Renal cortex interstitium (tissue), 15 donors: ENCODE measurements at places on chromosomes 2 and 18. TPM values are rescaled to one million over a fixed set of nuclear protein-coding genes. Genes with fewer than 3 reads are reported as not detected.
A peak's percentile ranks its signal among the peaks of the same experiment; 100 is the strongest.

Gene EN1
- not detected for polyA plus RNA-seq

Gene TSPYL6
- not detected for polyA plus RNA-seq

Gene INHA
- 1.3 TPM for polyA plus RNA-seq

Gene GREB1L
- polyA plus RNA-seq, result 2.4 TPM

Gene TRPM8
- polyA plus RNA-seq, result not detected

Gene SERPINB4
- polyA plus RNA-seq, result not detected

Gene BMP10
- not detected for polyA plus RNA-seq

DNA sequence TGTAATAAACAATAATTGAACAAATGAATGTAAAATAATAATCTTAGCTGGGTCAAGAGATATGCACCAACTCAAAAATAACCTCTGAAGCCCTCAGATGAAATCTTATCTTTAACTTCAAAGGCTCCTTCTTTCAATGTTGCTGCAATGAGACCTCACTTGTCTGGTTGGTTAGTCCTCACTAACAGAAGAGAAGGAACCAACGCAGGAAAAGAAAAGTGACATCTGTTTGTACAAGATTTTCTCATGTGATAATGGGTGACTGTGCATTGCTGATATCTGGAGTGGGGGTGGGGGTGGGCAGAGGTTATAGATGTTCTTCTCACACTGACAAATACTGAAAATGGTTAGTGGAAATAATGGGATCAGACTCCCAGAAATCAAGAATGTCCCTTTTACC is 2.6 kb downstream of the SCN7A start:
- DNase-seq, result no peak

- no peak for DNase-seq
Observed at GRCh38 chr18:66724664-66725356, 120.9 kb upstream of the CDH19 start.

DNA sequence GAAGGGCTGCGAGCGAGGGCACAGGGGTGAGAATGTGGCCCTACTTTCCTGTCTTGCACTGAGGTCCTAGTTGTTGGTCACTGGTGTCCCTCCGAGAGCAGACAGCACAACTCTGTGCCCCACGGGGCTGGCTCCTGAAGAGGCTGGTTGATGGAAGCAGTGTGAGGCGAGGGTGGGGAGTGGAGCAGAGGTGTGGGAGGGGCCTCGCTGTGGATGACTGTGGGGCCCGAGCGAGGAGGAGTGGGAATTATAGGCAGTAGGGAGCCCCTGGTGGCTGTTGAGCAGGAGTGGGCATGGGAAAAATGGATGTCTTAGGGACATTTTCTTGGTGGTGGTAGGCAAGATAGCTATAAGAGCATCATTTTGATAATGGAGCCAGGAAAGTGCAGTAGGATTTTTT is 660.5 kb upstream of the HS6ST1 start:
- DNase-seq, result no peak

DNA sequence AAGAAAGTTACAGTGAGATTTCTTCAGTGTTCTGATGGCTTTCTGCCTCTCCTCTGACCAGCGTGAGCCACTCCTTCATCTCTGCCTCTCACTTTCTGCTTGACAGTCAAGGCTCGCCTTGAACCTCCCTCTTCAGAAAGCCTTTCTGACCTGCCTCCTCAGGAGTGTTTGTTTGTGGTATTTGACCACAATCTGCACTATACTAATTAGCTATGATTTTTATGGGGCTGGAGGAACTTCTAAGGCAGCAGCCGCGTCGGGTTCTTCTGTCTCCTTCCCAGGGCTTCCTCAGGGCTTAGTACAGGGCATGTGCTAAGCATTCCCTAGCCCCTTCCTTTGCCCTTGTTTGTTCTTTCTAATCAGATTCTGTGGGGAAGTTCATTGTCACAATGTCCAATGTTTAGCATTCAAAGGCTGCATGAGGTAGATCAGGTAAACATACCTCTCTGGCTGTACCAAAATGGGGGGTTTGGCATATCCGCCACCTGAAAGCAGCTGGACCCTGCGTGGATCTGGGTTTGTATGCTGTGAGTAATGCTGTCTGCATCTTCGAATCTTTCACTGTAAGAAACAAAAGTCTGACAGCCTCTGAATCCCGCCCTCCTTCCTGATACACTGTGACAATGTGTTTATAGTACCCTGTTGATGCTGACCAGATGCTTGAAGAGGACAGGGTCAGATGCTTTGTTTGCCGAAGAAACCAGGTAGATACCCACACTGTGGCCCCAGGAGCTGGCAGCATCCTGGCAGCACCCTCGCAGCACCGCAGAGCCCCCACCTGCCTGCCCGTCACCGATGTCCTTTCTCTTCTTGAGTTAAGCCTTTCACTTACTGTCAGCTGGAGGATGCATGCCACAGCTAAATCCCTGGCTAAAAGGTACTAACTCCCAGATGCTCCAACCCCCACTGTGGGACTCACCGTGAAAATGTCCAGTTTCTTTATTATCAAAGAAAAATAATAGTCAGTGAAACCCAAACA is 260.8 kb upstream of the HDAC4 start:
- no peak for DNase-seq

- no peak for DNase-seq
Observed at GRCh38 chr18:62725896-62726295, 10.6 kb downstream of the PHLPP1 start.

GRCh38 chr18:48656582-48656981 is 117.8 kb downstream of the CTIF start:
- no peak for DNase-seq

DNA sequence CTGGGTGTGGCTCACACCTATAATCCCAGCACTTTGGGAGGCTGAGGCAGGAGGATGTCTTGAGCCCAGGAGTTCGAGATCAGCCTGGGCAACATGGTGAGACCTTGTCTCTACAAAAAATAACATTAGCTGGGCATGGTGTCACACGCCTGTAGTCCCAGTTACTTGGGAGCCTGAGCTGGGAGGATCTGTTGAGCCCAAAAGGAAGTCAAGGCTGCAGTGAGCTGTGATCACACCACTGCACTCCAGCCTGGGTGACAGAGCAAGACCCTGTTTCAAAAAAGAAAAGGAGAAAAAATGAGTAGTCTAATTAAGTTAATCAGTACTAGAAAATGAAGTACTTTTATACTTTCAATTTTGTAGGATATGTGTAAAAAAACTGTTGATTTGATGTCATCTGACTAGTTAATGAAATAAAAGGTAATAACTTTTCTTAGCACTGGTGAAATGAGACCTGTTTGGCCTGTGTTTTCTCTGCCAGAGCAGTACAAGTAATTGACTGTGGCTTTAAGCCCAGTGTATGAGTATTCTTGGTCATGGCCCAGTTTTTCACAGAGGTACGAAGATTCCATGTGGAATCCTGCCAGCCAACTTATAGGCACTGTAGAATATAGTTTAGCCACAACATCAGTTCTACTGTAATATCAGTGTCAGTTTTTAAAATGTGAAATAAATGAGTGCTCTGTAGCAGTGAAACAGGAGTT is 35.8 kb downstream of the MFSD6 start:
- DNase-seq, result no peak

- no peak for DNase-seq
Observed at GRCh38 chr2:238816291-238816690, 31.6 kb upstream of the TWIST2 start.

DNA sequence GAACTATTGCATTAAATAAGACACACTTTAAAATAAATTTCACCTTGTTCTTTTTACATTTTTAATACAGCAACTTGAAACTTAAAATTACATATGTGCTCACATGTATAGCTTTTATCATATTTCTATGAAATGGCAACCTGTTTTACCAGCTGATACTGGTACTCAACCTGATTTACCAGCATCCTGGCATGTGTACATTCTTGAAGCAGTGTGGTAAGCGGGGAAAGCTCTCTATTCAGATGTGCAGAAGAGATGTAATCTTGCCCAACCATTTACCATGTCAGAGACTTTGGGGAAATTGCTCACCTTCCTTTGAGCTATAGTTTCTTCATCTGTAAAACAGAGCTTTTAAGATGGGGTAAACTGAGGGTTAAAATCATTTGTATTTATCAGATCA is 133.2 kb downstream of the CCDC148 start:
- DNase-seq, result no peak

GRCh38 chr2:208013285-208014178 is 11.8 kb downstream of the PLEKHM3 start:
- no peak for DNase-seq

DNA sequence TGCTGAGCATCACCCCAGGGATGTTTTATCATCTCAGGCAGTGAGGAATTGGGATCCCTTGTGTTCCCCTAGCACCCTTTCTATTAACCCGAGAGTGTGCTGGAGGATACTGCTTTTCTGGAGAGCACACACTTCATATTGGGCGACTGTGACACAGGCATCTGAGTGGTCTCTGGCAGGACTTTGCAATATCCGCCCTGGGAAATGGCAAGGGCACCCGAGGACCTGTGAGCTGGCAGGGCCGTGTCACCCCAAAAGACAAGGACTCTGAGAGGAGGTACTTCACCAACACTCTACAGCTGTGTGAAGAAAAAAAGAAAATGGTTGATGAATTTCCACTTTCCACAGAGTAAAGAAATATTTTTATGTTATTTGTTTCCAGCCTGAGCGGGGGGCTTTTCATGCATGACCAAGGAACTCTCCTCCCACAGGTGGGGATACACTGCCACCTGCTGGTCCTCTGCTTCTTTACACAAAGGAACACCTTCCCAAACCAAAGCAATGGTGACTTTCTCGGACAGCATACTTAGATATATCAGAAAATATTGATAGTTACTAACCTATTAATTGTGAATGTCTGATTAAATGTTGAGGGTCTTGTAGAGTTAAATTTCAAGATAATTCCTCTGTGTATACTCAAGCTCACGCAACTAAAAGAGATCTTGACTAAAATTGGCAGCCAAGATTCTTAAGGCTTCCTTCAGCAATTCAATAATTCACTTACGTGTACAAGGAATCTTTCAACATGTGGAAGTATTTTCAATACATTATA is 45.9 kb upstream of the REG3G start:
- DNase-seq, result peak; percentile 61

DNA sequence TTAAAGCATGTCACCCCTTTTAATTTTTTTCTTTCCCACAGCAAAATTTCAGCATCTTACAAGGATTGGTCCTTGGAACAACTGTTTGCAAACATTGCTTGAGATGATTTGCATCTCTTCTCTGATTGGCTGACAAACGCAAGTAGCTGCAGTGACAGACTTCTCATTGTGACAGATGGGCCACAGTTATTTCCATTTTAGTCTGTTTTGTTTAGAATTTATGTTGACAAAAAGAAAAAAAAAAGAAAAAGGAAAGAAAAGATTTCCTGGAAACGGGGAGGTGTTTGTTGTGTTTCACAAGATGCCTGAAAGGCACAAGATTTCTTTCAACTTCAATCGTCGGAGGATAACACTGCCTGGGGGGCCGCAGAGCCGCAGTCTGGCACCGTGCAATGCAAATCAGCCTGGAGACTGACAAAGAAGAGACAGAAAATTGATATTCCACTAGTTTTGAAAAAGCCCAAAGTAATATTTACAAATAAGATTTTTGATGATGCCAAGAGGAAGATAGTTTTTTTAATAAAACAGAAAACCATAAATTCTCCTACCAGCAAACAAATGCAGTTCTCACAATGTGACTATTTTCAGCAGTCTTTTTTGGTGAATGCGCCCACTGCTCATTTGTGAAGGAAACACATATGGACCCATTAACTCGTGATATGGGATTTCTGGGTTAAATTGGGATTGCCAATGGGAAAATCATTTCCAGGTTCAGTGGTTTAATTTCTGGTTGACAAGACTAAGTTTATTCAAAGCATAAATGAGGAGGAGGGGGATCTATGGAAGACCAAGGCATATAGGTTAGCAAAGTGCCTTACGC is 296.2 kb upstream of the SMIM21 start:
- DNase-seq, result no peak

DNA sequence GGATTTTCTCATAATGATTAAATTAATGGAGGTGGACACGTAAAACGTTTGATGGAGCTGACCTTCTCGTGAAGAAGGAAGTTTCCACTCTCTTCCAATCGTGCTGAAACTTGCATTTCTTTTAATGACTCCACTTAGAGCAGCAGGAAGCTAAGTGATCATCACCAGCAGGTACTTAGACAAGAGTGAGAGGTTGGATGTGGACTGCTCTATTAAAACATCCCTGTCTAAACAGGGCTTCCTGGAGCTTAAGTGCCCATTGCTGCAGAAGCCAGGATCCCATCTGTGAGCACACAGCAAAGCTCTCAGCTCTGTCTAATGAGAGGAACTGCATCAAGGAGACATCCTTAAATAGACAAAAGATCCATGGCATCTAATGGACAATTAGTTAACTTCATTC is 1539.5 kb upstream of the CELF4 start:
- DNase-seq, result no peak

DNA sequence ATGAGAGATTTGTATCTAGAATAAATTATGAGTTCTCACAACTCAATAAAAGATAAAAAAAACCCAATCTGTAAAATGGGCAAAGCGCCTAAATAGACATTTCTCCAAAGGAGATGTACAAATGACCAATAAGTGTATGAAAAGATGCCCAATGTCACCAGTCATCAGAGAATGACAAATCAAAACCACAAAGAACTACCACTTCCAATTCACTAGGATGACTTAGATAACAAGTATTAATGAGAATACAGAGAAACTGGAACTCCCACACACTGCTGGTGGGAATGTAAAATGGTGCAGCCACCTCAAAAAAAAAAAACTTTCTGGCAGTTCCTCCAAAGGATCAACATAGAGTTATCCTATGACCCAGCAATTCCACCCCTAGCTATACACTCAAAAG is 17.4 kb upstream of the COL6A3 start:
- no peak for DNase-seq

- DNase-seq, result peak; percentile 33
Observed at GRCh38 chr18:63578357-63578958, 8.7 kb upstream of the SERPINB13 start.

- no peak for DNase-seq
Observed at GRCh38 chr18:48325115-48325665, 84.0 kb downstream of the ZBTB7C start.

DNA sequence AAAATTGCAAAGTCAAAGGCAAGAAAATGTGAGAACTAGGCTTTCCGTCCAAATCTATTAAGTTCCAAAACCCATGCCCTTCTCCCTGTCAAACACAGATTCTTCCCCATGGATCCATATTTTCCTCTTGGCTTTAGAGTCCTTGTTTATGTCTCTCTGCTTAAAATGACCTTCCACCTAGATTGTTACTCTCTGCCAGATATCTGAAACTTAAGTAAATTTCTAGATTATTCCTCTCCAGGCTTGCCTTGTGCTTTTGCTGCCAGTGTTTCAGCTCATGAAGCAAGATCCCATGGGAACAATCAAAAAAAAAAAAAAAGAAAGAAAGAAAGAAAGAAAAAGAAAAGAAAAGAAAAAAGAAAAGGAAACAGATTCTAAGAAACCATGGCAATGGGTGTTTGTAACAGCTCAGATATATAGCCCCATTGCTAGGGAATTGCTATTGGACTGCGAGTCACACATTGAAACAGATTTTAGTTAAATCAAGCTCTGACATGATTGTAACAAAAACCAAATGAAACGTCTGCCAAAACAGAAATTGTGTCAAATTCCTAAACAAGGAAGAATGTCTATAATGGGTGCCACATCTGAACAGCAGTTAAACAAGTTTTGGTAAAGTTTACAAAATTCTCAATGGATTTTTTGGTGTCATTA is 660.7 kb upstream of the CNTNAP5 start:
- no peak for DNase-seq
